ENCODE measurements at places on chromosomes 3 and 15.

- DNase-seq: no peak
These were observed 151.1 kb upstream of the HES1 start for GRCh38 chr3:193984876-193985275.

DNA sequence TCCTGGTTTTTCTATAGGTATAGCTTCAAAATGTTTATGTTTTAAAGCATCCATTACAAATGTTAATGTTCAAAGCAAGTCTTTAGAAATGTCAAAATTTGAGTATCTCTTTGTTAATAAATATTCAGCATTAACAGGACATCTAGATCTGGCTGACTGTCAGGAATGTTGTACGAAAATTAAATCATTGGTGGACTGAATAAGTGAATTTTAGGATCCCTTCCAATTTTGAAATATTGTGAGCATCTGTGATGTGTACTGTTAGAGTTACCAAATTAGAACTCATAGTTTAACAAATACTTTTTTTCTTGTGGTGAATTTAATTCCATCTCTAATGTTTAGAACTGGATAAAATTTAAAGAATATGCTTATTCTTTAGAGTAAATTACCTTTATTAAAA, 30.1 kb upstream of the CFAP20DC start:
- DNase-seq: no peak

DNA sequence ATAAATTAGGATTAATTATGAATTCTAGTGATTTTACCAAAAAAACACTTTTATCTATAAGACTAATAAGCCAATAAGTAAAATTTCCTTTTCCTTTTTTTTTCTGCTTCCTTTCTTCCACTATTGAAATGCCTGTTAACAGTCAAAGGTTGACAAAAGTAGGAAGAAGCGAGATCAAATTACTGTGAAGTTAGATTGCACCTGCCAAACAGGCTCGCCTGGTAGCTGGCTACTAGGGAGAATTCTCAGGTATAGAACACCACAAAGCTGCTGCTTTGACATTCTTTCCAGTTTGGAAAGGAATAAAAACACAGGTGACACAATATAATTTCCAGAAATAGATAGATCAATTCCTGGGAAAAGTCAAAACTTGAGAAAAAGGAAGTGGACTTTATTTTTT, 749.0 kb downstream of the NSUN3 start:
- DNase-seq: no peak

DNA sequence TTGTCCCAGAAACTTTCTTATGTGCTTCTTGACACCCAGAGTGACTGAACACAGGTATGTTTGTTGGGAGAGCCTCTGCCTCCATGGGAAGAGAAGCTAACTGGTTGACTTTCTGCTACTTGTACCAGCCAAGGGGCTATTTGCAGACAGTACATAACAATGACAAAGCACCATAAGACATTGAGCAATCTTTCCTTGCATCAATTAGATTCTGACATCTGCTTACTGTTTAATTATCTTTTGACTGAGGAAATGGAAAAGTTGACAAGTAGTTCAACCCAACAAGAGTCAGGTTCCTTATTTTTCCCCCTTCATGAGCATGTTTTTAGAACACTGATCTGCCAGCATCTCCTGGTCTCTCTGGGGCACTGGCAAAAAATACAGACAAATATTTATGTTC, 157.7 kb downstream of the RPLP1 start:
- DNase-seq: no peak

GRCh38 chr15:24944954-24945353, 9.8 kb upstream of the SNRPN start:
- DNase-seq: no peak

GRCh38 chr3:126061301-126062032, 22.5 kb downstream of the SLC41A3 start:
- DNase-seq: no peak

- DNase-seq: no peak
These were observed 61.9 kb downstream of the CRYBG3 start for GRCh38 chr3:97883736-97884135.

DNA sequence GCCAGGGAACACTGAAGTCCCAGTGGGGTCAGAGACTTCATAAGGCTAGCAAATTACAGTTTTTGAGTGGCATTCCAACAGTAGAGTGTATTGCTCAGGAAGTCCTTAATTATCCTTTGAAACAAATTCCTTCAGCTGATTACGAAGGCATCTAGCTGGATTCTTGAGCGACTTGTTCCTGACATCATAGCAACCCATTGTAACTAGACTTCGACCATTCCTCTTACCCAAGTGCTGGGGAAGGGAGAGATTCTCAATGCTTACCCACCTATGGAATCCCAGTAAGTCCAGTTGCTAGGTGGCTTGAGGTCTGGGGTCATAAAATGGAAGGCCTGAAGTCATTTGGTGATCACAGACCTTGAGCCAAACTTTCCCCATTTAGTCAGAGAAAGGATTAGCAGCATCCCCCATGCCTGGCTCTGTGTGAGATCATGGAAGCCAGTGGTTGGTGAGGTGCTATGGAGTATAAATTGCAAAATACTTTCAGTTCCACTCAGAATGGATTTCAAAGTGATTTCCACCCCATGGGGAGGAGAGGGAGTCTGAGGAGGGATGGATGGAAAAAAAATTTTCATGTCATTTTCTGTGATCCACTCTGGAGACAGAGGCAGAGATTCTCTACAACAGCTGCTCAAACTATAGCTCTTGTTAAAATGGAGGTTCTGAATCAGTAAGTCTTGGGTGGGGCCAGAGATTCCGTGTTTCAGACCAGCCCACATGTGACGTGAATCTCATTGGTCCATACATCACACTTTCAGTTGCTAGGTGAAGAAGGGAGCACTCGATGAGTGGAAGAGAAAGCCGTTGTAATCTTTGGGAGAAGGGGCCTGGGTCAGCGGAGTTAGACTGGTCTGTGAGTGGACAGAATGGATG, 45.7 kb downstream of the CD86 start:
- DNase-seq: no peak

GRCh38 chr3:13204177-13204581, 130.9 kb upstream of the IQSEC1 start:
- DNase-seq: no peak

GRCh38 chr3:20323307-20323927, 137.4 kb upstream of the SGO1 start:
- no peak for DNase-seq

DNA sequence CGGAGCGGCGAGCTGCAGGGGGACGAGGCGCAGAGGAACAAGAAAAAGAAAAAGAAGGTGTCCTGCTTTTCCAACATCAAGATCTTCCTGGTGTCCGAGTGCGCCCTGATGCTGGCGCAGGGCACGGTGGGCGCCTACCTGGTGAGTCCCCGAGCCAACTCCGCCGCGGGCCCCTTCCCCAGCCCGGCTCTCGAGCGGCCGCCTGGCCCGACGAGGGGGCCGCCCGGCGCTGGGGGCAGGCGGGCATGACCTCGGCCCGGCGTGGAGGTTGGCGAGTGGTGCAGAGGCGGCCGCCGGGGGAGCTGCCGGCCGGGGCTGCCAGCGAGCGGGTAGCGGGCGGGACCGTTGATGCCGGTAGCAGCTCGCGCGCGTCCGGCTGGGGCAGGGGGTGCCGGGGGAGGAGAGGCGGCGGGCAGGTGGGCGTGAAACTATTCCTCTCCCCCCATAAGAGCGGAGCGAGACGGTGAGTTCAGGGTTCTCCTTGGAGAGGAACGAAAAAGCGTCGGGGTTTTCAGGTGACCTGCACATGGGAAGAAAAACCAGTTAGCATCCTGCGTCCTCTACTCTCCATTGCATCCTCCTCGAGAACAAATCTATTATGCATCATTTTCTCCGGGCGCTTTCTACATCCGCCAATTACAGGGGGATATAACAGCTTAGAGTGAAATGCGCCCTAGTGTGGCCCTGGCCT, 585 bp downstream of the SLCO3A1 start:
- peak; percentile 31 for DNase-seq

DNA sequence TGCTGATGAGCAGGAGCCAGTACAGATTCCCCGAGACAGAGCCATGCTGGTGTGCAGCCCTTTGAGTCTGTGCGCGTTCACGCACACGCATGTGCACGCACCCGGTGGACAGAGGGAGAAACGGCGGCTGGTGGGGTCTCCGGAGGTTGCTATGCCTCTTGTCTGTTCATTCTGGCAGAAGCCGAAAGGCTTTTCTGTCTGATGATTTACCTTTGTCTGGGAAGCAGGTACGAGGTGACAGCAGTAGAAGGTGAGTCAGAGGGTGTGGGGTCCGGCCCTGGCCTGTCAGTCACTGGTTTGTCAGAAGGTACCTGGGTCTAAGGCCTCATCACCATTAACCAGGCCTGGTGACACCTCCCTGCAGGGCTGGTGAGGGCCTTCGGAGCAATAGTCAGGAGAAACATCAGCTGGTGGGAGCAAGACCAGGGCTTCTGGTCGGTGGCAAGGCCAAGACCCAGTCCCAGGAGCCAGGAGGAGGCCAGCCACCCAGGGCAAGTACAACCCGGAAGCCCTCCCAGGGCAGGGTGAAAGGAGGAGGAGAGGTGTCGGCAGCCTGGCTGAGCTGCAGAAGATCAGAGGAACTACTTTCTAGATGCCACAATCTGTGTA, 7.5 kb downstream of the PCSK6 start:
- DNase-seq: no peak

- no peak for DNase-seq
These were observed 21.3 kb downstream of the SLC12A8 start for GRCh38 chr3:125191256-125191655.

GRCh38 chr3:37964146-37964545, 26.4 kb upstream of the VILL start:
- DNase-seq: no peak

DNA sequence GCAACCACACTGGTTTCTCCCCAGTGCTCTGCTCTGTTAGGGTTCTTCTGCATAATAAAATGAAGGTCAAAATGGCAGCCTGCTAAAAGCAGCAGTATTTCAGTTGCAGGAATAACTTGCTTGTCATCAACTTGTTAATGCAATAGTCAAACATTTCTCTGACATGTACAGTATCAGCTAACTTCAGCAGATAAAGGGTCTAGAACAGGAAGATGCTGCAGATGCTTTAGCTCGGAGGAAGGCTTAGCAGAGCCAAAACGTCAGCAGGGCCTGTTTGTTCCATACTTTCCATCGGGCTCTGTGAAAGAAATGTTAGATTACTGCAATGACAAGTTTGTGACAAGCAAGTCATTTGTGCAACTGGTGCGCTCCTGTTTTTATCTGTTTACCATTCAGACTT, 291.9 kb downstream of the TIGIT start:
- DNase-seq: no peak

DNA sequence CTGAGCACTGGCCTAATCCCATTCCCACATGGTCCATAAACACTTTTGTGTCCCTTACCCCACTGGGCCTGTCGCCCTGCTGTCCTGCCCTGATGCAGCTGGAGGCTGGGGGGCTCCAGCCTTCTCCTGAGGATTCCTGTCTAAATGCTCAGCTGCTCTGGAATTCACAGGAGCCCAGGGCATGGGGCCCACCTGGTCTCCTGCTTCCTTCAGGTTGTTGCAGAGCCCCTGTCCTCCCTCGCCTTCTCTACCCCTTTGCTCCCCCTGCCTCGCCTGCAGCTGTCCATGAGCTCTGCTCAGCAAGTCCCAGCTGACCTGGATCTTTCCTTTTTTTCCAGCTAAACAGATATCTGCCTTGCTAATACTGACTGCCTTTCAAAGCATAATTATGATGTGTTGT, 286.9 kb downstream of the XXYLT1 start:
- DNase-seq: no peak

DNA sequence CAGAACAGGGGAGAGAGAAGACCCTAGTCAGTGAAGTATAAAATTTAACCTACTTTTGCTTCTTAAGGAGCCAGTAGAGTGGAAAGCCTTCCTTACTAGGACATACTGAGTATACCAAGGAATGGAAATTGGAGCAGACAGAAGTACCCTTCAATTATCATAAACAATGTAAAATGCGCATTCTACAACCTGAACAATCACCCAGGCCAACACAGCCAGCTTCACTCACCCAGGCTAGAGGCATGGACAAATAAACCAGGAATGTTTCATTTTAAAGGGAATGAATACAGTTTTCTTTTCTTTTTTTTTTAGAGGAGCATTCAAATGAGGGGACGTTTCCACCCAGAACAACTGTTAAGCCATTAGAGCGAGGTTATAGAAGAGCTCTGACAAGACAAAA, 41.9 kb upstream of the PLXND1 start:
- no peak for DNase-seq

GRCh38 chr3:160403028-160403545, 3.6 kb downstream of the SMC4 start:
- DNase-seq: no peak

DNA sequence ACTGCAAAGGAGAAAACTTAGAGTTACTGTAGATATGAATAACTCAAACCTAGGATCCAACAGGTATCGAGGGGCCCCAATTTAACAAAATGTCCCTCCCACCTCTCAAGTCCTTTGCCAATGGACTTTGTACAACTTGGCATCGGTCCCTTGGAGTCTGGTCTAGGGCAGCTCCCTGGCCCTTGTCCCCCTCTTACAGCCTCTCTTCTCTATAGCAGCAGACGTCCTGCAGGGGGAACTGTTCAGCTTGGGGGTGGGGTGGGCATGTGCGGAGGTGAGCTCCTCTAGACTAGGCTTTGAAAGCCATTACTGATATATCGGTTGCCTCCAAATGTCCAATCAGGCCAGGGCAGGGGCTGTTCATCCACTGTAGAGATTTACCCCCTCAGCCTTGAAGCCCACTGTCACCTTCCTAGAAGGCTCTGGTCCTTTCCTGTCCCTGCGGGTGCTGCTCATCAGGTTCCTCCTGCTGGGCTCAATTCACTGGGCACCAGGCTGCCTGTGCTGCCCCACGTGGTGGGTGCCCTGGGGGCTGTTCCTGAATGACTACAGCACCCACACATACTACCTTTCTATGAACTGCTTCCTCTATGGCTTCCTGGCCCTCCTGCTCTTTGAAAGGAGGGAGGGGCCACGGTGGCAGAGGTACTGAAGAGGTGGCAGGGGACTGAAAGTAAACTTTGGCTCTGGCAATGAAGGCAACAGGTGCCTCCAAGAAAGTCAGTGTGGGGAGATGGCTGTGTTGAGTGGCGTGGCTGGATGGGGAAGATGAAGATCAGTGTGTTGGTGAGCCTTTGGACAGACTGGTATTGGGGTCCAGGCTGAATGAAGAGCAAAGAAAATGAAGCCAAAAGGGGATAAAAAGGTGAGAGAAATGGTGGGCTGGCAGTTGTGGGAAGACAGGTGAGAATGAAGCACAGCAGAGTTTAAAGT, 78.8 kb upstream of the MEX3B start:
- DNase-seq: no peak

Data from stimulated activated CD4-positive, alpha-beta T cell treated with anti-CD3 and anti-CD28 coated beads, TNF-alpha, amount 100 ng/mL, for 4 hours (primary cell).